ENCODE measurements at places on chromosomes 16 and 17.

DNA sequence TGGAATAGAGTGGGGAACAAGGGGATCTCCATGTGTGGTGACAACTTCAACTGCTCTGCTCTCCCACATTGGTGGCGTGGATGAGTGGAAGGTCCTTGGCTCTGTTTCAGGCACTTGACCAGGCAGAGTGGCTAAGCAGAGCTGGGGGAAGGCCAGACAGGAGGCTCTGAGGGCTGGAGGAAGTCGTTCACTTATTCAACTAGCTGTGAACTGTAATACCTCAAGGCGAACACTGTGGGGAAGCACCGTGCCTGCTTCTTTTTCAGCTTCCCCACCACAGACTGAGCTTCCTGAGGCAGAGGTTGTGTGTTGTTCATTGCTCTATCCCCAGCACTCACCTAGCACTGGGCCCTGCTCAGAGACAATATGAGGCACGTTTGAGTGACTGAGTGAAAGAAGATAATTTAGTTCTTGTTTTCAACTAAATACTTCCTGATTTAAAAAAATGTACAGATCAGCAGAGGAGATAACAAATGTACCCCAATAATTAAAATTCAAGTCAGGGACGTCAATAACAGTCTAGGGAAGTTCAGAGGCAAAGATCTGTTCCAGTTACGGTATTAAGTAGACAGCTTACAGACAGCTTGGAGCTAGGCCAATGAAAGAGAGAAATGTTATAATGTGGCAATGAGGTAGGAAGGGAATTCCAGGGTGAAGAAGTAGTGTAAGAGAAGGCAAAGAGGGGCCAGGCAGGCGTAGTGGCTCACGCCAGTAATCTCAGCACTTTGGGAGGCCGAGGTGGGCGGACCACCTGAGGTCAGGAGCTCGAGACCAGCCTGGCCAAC, 34.7 kb downstream of the MYO18A start:
- no peak for DNase-seq

- DNase-seq, result no peak
Measured at GRCh38 chr16:70393662-70394061, 45.2 kb downstream of the ST3GAL2 start.

GRCh38 chr17:39352511-39352910, 48.9 kb downstream of the FBXL20 start:
- DNase-seq, result no peak

DNA sequence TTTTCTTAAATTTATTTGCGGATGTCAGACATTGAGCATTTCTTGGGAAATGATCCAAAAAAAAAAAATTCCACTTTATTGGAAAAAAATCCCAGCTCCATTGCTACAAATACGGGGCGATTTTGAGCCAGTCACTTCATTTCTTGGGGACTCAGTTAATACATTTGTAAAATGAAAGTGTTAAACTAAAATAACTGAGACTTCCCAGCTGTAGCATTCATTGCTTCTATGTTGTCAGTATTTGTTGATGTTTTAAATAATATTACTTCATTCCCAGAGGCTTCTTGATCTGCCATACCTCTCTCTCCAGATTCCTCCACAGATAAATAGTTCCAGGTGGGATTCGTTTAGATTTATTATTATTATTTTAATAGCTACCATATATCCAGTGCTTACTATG, 77.1 kb upstream of the HS3ST3A1 start:
- no peak for DNase-seq

GRCh38 chr17:8314797-8315763, 5.0 kb downstream of the ARHGEF15 start:
- DNase-seq, result no peak

- DNase-seq, result no peak
Measured at GRCh38 chr17:66431910-66432309, 129.5 kb downstream of the PRKCA start.

GRCh38 chr17:3610523-3610922, 1.3 kb upstream of the TRPV1 start:
- no peak for DNase-seq

DNA sequence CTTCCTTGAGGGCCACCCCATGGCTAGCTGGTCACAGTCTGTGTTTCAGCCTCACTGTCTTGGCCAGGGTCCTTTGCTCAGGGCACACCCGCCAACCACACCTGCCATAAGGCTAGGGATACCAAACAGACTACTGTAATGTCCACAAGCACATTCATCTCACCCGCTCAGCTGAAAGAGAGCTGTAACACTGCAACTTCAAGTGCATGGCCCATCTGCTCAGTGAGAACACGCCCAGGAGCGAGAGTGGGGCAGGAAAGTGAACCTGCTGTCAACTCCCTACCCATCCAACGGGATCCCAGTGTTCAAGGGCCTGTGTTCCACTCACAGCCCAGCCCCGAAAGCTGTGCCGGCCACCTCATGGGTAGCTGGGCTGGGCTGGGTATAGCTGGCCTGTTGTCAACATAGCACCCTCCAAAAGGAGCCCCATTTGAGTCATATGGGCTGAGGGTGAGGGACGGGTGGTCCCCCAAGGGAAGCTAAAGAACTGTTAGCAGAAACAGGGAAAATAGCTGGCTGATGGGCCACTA, 55.7 kb downstream of the SCNN1B start:
- no peak for DNase-seq

DNA sequence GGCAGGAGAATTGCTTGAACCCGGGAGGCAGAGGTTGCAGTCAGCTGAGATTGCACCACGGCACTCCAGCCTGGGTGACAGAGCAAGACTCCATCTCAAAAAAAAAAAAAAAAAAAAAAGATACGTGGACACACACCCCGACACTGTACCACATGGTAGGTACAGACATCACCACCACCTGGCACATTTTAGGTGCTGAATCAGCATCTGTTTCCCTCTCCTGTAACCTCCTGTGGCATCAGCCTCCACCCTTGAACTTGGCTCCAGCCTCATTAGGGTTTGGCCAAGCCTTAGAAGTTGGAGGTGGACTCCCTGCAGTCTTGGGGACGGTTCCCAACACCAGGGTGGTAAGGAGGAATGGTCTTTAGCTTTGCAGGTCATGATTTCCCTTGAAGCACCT, 46.0 kb downstream of the XYLT1 start:
- DNase-seq, result no peak

DNA sequence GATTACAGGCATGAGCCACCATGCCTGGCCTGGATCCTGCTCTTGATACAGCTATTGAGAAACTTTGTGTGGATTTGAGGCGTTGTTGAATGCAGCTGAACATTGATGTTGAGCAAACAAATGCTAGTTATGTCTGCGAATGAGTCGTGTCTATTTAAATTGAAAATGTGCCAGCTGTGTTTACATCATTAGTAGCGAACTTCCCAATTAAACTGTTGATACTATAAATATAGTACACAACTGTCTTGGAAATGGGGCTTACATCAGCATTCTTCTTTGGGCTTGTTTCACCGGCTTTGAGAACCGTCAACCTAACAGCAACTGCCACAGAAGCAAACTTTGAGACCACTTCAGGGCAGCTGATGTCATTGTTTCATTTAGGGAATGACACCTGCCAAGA, 251.9 kb downstream of the RBFOX1 start:
- DNase-seq, result no peak

DNA sequence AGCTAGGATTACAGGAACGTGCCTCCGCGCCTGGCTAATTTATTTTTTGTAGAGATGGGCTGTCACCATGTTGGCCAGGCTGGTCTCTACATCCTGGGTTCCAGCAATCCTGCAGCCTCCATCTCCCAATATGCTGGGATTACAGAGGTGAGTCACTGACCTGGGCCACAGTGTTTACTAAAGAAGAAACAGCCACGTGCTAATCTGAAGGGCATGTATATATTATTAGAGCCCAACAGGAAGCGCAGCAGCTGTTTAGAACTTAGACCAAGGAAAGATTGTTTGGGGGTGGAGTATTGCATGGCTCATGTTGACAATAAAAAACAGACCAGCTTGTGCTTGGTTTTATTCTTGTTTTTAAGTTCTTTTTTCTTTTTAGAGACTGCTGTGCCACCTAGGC, 60.2 kb downstream of the HAPSTR1 start:
- no peak for DNase-seq

- no peak for DNase-seq
Measured at GRCh38 chr16:3461151-3461550, 17.7 kb downstream of the NAA60 start.

GRCh38 chr16:85166281-85166680, 54.0 kb upstream of the CIBAR2 start:
- DNase-seq, result no peak

DNA sequence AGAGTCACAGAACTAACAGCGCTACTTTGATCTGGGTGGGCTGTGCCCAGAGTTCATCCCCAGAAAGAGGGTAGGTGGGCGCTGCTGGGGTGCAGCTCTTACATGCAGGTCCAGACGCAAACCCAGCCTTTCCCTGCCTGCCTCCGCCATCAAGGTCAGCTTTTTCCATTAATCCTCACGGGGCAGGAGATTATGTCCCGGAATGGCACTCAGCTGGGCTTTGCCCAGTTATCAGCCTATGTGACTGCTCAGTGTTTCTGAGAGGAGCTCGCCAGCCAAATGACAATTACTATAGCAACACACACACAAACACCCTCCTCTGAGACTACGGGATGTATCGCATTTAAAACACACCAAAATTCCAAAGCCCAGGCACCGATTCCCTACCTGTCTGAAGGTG, 20.1 kb downstream of the GLYR1 start:
- DNase-seq, result no peak

DNA sequence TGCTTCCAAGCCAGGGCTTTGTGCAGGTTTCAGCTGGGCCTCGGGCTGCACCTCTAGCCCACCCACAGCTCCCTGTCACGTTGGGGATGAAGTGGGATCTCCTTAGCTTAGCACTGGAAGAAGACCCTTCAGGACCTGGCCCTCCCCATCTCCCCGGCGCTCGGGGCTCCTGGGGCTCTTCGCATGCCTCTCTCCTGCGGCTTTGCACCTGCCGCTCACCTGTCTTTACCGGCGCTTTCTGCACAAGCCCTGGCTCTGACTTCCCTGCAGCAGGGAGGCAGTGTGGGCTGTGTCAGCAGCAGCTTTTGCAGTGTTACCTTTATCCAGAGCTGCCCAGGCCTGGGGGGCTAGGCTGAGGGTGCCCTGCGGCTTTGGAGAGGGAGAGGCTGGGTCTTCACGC, 52.3 kb downstream of the NT5M start:
- DNase-seq, result no peak

GRCh38 chr17:75113798-75114551, 4.2 kb downstream of the ARMC7 start:
- DNase-seq, result peak; percentile 75

GRCh38 chr16:79810449-79811189, 210.1 kb upstream of the MAF start:
- DNase-seq, result no peak

DNA sequence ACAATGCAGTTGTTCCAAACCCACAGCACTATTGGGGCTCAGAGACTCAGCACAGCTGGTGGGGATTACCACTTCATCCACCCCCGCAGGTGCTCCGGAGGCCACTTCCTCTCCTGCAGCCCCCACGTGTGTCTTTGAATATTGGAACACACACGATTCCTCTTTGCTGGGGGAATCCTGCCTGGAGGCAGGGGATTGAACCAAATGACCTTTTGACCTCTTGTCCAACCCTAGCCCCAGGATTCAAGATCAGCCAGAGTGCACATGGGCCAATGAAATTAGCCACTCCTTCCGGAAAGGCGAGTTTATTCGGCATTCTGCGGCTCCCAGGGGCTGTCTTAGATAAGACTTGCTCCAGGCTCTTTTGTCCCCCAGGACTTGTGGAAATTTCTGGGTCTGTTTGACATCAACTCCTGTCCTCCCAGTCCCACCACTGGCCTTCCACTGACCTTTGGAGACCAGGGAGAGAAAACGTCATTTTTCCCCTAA, 350.2 kb downstream of the FOXL1 start:
- DNase-seq, result no peak

DNA sequence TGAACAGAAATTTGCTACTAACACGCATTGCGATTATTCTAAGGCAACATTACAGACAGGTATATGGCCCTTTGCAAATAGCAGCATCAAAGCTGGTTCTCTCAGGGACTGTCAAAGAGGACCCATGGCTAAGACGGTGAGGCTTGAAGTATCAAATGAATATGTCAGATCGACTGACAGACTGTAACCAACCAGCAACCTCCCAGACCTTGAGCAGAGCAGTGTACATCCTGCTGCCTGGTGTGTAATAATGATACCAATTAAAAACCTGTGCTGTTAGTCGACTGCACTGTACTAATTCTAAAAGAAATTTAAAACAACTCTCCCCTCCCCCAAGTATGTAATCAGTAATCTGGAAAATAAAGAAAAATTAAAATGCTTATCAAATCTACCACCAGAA, 35.9 kb upstream of the GHDC start:
- DNase-seq, result no peak

GRCh38 chr16:2350500-2350899, 10.0 kb upstream of the ABCA3 start:
- no peak for DNase-seq

- DNase-seq, result no peak
Measured at GRCh38 chr17:61002316-61002736, 324.7 kb downstream of the BCAS3 start.

- no peak for DNase-seq
Measured at GRCh38 chr16:19894586-19894985, 9.9 kb upstream of the GPRC5B start.

GRCh38 chr17:17067257-17067656, 25.0 kb downstream of the MPRIP start:
- no peak for DNase-seq

GRCh38 chr17:69547947-69548346, 133.4 kb downstream of the MAP2K6 start:
- DNase-seq, result no peak

DNA sequence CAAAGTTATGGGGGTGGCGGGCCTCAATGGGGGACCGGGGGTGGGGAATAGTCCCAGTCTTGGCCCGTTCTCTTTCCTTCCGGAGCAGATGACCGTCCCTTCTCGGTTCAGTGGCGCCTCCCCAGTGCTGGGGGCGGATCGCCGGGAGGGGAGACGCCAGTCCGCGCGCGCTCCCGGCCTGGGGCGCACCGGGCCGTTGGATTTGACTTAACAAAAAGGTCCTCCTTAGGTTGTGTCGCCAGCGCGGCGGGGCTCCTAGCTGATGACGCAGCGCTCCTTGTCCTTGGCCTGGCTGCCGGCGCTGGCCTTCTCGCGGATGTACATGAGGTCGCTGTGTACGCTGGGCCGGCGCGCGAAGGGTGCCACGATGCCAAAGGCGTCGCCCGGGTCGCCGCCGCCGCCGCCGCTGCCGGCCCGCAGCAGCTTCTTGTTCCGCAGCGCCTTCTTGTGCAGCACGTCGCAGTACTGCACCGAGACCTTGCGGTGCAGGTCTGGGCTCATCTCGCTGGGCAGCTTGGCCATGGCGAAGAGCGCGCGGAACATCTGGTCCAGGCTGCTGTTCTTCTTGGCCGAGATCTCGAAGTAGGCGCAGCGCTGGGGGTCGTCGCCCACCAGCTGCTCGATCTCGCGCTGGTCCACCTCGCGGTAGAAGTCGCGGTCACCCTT, 1.2 kb downstream of the RASD1 start:
- no peak for DNase-seq

DNA sequence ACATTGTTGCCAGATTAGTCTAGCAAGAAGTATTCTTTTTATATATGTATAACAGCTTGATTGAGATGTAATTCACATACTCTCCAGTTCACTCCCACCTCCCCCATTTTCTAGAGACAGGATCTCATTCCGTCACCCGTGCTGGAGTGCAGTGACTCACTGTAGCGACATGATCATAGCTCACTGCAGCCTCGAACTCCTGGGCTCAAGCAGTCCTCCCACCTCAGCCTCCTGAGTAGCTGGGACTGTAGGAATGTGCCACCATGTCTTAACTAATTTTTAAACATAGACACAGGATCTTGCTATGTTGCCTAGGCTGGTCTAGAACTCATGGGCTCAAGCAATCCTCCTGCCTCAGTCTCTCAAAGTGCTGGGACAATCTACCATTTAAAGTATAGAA, 3.3 kb upstream of the RSAD1 start:
- no peak for DNase-seq

- no peak for DNase-seq
Measured at GRCh38 chr16:77987810-77988209, 34.5 kb upstream of the CLEC3A start.

GRCh38 chr17:61451538-61452300, 503 bp upstream of the TBX4 start:
- DNase-seq, result no peak

Data from stimulated activated CD8-positive, alpha-beta memory T cell treated with anti-CD3 and anti-CD28 coated beads, Interleukin-15, amount 100 ng/mL, for 24 hours (primary cell).